ENCODE measurements at places on chromosomes 16 and 17.

- no peak for DNase-seq
Observed at GRCh38 chr17:49390548-49391324, 23.9 kb downstream of the PHB1 start.

DNA sequence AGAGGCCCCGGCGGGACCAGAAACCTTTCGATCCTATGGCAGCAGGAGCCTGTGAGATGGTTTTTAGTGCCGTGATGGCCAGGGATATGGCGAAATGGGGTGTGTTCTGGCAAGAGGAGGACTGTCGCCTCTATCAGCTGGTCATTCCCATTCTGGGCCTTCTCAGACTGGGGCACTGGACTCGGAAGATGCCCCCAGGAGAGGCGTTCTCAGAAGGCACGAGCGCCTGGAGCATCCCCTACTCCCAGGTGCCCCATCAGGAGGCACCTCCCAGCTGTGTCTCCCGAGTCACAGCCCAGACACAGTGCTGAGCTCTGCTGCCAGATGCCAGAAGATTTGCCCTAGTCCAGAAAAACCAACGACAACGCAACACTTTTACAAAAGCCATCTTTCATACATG, 54.6 kb upstream of the ENDOV start:
- no peak for DNase-seq

GRCh38 chr17:17741349-17742023, 60.2 kb downstream of the RAI1 start:
- DNase-seq = no peak

DNA sequence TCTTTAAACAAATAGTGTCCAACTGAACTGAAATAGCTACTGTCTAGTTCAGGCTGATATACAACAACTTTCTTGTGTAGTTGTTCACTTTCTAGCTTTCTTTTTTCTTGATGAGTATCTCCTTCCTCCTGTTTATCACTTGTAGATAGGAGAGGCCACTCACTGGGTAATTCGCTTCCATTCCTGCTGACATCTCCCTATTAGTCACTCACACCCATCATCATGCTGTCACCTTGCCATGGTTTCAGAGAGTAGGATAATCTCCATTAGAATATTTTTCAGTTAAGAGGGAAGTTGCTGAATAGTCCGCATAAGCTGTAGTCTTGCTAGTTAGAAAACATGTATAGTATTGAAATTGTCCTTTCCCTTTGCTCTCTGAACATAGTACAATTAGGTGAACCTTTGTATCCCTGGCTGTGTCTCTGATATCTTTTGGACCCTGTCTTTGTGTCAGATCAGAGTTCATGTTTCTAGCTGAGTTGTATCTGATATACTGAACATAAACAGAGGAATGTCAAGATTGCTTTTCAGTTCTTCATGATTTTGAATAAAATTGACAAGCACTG, 64.4 kb upstream of the RASL10B start:
- no peak for DNase-seq

DNA sequence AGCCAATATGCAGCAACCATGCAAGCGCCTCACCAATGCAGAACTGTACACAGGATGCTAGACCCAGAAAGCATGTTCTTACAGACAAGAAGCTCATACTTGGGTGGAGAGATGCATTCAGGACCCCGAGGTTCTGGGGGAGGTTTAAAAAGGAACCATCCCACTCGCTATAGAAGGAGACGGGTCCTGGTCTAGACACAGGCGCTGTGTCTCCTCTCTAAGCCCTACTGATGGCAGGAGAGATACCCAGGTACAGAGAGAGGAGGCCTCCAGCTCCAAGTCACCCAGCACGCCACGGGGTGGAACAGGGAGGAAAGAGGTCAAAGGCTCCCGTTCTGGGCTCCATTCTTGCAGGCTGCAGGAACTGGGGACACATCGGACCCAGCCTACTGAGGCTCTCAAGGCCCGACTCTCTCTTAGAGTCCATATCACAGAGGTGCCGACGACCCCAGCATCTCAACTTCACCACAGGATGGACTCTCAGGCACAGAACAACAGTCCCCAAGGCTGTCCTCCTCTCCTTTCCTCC, 28.0 kb downstream of the SRCIN1 start:
- no peak for DNase-seq

GRCh38 chr17:61160204-61160603, 239.4 kb upstream of the TBX2 start:
- no peak for DNase-seq

DNA sequence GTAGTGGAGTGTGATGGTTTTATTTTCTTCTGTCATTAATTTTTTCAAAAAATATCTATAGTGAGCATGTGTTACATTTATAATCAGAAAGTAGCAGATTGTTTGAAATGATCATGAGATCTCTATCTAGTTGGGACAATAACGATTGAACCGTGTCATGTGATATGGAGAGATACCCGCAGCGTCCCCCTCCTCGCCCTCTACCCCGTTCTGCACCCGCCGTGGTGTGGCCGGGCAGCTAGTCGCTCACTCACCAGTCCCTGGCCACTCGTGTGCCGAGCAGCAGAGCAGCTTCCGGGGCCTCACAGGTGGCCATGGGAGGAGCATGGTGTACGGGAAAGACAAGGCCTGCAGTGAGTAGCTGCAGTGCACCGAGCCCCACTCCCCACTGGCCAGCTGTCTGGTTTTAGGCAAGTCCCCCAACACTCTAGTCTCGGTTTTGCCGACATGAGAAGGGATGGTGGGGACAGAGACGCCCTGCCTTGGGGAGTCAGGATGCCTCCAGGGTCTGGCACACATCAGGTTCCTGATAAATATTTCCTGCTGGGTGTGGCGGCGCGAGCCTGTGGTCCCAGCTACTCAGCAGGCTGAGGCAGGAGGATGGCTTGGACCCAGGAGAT, 15.3 kb downstream of the MLYCD start:
- DNase-seq = no peak

DNA sequence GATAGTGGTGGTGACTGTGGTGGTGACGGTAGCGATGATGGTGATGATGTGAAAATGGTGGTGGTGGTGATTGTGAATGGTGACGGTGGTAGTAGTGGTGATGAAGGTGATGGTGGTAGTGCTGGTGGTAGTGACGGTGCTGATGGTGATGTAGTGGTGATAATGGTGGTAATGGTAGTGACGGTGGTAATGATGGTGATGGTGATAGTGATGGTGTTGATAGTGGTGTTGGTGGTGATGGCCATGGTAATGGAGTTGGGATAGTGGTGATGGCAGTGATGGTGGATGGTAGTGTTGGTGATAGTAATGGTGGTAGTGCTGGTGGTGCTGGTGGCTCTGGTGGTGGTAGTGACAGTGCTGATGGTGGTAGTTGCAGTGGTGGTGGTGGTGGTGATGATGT, 14.7 kb upstream of the RBFOX1 start:
- DNase-seq = no peak

GRCh38 chr16:9151074-9151473, 59.6 kb downstream of the HAPSTR1 start:
- DNase-seq = no peak

GRCh38 chr16:11682655-11683096, 14.4 kb downstream of the SNN start:
- DNase-seq = peak; percentile 89

- DNase-seq = peak; percentile 18
Observed at GRCh38 chr17:1562176-1562643, 382 bp downstream of the PITPNA start.

- no peak for DNase-seq
Observed at GRCh38 chr17:63751806-63752205, 10.2 kb upstream of the STRADA start.

DNA sequence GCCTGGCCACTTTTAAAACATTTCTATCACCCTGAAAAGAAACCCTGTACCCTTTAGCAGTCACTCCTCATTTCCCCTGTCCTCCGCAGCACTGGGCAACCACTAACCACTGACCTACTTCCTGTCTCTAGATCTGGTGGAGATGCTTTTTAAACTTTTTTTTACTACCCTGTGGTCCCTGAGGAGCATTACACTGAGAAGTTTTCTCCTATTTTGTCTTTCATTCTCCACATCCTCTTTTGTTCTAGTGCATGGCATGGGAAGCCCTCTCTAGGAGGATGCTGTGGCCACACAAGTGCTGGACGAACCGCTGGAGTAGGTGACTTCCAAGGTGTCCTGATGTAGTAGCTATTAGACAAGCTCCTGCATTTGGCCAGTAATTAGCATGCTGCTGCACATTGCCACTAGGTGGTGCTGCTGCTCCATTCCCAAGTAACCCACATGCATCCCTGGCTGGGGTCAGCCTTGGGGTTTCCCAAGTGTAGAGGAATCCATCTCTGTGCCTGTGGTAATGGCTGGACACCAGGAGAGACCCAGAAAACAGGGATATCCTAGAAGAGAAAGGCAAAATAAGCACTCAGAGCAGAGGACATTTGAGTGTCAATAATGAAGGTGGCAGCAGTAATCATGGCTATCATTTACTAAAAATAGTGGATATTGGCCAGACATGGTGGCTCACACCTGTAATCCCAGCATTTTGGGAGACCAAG, 143.8 kb upstream of the CRHR1 start:
- peak; percentile 73 for DNase-seq

DNA sequence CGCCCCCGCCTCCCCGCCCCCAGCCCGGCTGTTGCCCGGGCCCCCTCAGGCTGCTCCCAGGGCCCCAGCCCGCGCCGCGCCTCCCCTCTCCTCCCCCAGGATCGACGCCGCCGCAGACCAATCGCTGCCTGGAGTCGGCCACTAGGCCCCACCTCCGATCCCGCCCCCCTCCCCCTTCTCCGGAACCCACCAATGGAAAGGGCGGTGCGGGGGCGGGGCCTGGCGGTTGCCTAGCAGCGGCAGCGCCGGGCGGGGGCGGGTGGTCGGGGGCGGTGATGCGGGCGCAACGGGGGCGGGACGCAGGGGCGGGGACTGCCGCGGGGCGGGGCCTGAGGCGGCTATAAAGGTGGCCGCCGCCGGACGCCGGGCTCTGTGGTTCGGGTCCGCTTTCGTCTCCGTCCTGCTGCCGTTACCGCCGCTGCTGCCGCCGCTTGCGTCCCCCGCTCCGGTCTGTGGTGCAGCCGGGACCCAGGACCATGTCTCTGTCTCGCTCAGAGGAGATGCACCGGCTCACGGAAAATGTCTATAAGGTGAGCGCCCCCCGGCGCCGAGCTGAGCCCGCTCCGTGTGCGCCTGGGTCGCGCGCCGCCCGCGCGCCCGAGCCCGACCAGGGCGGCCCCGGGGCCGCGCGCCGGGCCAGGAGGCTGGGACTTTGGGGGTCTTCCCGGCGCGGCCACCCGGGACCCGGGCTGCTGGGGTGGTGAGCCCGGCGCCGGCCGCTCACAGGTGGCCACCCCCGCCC, at the start of gene BAIAP2:
Gene BAIAP2, plus strand, starts transcription at position 373 of the 742 bp plus-strand sequence. Its CDS starts 104 bp downstream, at position 477.
- DNase-seq = peak; percentile 93

DNA sequence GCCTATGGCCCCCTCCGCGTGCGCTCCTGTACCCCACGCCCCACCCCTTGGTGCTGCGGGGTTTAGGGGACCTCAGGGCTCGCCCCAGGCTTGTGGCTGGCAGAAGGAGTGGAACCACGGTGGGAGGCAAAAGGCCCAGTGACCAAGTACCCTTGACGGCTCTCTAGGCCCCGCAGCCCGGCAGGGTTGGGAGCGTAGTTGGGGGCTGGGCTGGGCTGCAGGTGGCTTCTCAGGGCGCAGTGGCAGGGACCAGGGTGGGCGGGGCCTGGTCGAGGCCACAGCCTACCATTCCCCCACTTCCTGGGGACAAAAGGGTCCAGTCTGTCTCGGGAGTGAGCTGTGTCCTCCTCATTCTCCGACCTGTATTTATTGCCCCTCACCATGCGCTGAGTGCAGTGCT, 124.9 kb downstream of the RBFOX3 start:
- DNase-seq = no peak

DNA sequence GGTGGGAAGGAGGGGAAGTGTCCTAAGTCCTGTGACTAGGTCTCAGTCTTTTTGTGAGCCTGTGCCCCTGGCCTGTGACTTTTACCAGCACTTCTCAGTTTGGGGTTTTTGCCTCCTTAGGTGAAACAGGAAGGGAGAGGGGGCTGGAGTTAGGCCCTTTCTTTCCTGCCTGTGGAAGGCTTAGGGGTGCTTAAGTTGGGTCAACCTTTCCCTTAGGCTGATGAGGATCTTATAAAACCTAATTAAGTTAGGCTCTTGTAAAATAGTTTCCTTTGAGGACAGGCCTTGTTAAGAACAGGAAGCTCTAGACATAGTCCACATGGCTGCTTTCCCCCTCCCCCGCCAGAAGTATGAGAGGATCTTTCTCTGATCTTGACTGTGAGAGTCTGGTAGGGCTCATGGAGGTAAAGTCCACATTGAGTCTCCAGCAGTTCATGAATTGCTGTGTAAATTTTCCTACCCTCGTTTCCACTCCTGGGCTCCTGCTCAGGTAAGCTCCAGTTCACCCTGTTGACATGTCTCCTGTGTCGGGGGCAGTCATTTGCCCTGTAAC, 17.0 kb upstream of the DNASE1 start:
- peak; percentile 42 for DNase-seq

- no peak for DNase-seq
Observed at GRCh38 chr16:27646806-27647205, 96.9 kb downstream of the KATNIP start.

GRCh38 chr16:84836234-84836647, 16.5 kb downstream of the CRISPLD2 start:
- DNase-seq = peak; percentile 100

GRCh38 chr16:79469999-79470398, 130.5 kb downstream of the MAF start:
- no peak for DNase-seq

DNA sequence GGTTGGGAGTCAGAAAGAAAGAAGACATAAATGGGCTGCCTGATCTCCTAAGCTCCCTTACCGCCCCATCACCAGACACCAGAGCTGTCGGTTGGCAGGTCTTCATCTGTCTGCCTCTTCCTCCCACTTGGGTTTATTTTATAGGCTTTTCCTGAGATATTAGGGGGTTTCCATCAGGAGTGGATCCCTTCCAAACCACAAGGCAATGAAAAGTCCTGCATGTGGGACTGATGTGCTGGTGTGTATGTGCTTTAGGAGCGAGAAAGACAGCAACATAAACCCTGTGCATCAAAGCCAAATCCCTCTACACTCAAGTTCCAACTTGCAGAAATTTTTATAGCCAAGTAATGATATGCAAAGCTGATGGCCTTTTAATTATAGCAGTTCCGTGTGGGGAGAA, 389.5 kb downstream of the SLC39A11 start:
- peak; percentile 76 for DNase-seq

DNA sequence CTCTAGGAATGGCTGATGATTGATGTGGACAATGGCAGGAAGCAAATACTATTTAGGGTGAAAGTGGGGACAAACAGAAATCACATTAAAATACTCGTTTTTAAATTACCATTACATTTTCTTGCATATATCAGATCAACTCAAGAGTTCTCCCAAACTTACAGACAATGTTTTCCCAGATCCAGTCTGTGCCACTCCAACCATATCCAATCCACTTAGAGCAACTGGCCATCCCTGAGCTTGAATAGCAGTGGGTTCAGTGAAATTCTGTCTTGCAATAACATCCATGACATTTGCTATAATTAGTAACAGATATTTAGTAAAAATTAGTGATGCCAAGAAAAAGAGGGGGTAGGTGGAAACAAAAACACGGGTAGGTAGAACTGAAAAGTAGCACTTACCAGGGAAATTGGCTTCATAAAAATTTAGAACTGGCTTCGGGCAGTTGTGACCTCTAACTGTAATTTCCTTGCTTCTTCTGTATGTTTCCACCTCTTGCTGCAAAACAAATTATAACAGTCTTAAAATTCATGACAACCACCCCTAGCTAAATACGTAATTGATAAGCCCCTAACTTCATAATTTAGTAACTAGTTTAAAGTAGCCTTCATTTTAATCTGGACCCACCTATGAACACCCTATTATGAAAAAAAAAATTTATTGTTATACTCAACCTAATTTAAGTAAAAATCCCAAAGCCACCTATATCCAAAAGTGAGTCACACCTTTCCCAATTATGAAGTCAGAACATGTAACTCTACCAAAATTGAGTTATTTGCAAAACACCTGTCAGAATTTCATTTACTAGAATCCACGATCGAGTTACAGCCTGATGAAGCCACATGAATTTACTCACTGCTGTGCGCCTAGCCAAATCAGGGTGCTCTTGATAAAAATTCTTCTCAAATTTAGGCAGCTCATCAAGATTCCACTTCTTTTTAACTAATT, 2.0 kb downstream of the DDX5 start:
- DNase-seq = no peak

Data from fibroblast of upper back skin (primary cell).